ENCODE measurements at places on chromosomes 2 and 18.

GRCh38 chr2:113274432-113274831 lies 4.3 kb downstream of the PAX8 start:
- DNase-seq: no peak

DNA sequence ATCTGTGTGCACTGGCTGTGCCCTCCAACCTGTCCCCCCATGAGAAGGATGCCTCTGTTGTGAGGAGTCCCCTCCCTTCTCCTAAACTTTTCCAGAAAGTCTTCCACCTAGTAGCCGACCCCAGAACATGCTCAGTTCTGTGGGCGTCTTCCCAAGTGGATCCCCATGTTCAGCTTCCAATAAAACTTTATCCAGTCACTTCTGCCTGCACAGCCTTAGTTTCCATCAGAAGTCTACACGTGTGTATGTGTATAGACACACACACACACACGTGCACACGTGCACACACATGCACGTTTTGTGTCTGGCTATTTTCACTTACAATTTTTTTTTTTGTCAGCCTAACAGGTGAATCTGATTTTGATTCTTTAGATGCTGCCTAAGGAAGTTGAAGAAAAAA lies 115.1 kb downstream of the RTP5 start:
- no peak for DNase-seq

DNA sequence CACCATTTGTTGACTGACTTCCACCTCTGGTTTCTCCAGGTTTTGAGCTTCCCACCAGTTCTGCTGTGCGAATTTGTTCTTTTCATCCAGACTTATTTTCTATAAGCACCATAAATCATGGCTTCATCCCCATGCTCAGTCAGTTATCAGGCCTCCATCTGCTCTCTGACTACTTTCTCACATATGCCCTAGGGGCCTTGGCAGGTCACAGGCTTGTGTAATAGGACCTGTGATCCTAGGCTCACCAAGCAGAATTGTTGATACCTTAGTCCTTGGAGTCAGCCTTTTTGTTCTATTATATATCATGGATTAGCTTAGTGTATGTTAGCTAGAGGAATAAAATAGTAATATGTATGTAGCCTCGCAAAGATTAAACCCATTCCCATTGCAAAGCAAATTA lies 284.2 kb upstream of the TANK start:
- no peak for DNase-seq

GRCh38 chr18:79429785-79430281 lies 34.1 kb downstream of the NFATC1 start:
- DNase-seq: no peak

- DNase-seq: no peak
Measured at GRCh38 chr2:216925636-216926366, 65.9 kb upstream of the TNP1 start.

DNA sequence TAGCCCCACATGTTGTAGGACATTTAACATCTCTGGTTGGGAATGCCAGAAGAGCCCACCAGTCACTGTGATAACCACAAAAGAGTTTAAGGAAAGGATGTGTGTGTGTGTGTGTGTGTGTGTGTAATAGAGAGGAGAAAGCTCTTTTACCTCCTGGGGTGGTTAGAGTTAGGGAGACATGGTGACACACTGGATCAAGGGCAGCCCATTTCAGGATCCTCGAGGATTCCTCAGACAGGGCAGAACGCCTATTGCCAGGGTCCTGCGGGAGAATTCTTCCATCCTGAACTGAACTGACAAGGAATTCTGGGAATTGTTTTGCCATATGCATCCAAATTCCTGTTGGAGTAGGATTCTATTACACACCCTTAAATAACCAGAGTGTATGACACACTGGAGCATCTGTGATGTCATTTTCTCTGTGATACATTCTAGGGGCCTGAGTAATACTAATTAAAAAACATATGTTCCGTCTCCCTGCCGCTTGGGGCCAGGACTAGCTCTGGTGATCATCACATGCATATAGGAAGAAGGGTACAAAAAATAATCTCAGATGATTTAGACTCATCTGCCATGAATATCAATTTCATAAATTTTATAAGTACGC lies 156.4 kb upstream of the MMADHC start:
- no peak for DNase-seq

All from effector memory CD4-positive, alpha-beta T cell (primary cell).